ENCODE measurements at places on chromosomes 2 and 18.

GRCh38 chr2:120729406-120730399 is 6.0 kb upstream of the GLI2 start:
- no peak for DNase-seq

DNA sequence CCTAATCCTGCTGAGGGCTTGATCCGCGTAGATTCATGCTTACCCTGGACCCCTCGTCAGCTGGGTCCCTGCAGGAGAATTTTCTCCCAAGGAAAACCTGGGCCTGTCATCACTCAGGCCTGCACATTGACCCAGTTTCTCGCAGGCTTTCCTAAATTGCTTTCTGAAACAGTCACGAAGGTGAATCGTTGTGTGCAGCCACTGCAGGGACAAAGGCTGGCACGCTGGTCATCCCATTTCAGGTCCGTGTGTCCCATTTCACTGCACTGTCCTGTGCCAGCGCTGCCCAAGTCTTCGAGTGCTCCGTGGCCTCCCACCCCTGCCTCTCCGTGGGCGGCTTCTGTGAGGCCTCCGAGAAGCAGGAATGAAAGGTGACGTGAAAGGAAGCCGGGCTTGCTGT is 62.8 kb upstream of the YWHAQ start:
- DNase-seq = no peak

DNA sequence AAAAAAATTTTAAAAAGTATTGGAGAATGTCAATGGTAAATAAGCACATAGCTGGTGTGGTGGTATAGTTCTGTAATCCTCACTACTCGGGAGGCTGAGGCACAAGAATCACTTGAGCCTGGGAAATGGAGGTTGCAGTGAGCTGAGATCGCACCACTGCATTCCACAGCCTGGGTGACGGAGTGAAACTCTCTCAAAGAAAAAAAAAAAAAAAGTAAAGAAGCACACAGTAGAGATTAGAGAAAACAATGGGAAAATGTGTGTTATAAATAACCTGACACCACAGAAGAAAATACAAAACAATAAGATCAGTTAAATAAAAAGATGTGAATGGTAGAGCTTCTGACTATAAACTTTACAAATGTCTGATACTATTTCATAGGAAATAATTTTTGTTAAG is 163.7 kb upstream of the WDSUB1 start:
- no peak for DNase-seq

DNA sequence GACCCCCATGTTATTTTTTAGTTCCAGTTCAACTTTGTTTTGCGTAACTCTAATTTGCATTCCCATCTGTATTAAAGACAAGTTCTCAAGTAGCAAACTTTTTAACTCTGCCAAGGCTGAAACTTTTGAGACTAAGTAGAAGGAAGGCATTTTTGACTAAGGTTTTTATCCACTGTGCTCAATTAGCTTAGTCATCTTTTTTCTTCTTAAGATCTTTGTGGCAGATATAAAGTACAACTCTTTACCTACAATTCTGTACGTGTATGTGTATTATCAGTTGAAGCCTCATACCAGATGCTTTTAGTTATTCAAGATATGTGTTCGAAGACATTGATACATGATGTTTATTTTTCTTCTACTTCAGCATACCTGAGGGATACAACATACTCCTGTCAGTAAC is 41.6 kb downstream of the CREB1 start:
- DNase-seq = no peak

DNA sequence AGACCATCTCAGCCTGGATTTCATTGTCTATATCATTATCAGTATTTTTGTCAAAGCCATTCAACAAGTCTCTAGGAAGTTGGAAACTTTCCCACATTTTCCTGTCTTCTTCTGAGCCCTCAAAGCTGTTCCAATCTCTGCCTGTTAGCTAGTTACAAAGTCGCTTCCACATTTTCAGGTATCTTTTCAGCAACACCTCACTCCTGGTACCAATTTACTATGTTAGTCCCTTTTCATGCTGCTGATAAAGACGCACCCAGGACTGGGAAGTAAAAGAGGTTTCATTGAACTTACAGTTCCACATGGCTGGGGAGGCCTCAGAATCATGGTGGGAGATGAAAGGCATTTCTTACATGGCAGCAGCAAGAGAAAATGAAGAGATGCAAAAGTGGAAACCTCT is 9.3 kb upstream of the FIGLA start:
- no peak for DNase-seq

GRCh38 chr2:109637749-109638570 is 23.8 kb downstream of the SOWAHC start:
- no peak for DNase-seq

GRCh38 chr2:231575612-231576256 is 16.9 kb upstream of the TEX44 start:
- no peak for DNase-seq

- DNase-seq = no peak
Measured at GRCh38 chr2:62596061-62596921, 90.3 kb upstream of the TMEM17 start.

GRCh38 chr18:45161850-45162249 is 453.4 kb upstream of the SLC14A2 start:
- DNase-seq = no peak

DNA sequence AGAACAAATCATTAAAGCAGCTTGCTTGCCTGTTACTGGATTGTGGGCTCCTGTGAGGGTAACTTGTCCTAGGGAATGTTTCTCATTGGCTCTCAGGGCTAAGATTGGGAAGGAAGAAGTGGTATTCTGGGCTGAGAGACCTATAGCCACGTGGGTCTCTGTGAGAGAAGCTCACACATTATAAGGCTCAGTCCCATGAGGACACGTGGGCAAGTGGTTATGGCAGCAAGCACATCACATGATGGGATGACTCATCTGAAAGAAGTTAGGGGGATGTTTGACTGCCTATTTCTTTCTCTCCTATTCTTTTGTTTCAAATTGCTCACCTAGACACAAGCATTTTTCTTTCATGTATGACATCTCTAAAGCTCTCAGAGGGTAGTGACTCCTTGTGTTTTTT is 418.0 kb upstream of the ST6GAL2 start:
- no peak for DNase-seq

DNA sequence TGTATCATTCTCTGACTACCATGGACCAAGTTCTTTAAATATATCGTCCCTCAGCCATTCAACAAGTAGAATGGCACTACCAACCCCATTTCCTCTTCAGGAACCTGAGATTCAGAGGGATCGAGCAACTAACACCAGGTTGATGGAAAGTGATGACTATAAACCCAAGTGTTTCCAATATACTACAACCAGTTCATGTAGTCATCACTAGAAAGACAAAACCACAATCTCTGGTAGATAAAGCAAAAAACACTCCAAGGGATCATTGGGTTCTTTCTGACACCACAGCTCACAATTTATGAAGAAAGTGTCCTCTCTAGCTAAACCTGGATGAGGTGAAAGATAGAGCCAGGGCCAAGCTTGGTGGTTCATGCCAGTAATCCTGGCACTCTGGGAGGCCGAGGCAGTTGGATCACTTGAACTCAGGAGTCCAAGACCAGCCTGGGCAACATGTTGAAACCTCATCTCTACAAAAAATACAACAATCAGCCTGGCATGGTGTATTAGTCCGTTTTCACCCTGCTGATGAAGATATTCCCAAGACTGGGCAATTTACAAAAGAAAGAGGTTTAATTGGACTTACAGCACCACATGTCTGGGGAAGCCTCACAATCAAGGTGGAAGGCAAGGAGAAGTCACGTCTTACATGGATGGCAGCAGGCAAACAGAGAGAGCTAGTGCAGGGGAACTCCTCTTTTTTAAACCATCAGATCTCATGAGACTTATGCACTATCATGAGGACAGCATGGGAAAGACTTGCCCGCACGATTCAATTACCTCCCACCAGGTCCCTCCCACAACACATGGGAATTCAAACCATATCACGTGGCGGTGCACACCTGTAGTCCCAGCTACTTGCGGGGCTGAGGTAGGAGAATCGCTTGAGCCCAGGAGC is 2.2 kb downstream of the CD226 start:
- DNase-seq = no peak

GRCh38 chr2:27824401-27824800 is 52.9 kb downstream of the MRPL33 start:
- no peak for DNase-seq

DNA sequence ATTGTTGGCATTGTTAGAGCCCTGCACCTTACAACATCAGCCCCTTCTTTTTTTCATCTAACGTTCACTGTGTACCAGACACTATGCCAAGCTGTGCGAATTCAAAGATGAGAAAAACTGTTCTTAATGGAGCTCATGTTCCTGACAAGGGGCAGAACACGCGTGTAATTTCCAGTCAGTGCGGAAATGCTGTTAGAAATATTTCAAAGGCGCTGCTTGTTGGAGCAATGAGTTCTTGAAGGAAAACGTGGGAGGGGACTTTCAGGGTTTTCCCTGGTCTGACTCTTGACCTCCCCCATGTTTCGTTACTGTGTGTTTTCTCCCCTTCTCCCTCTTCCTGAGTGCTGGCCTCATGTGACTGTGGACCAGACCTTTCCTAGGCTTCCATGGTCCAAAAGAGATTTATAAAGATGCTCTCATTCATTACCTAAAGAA is 1.5 kb downstream of the MTHFD2 start:
- no peak for DNase-seq

DNA sequence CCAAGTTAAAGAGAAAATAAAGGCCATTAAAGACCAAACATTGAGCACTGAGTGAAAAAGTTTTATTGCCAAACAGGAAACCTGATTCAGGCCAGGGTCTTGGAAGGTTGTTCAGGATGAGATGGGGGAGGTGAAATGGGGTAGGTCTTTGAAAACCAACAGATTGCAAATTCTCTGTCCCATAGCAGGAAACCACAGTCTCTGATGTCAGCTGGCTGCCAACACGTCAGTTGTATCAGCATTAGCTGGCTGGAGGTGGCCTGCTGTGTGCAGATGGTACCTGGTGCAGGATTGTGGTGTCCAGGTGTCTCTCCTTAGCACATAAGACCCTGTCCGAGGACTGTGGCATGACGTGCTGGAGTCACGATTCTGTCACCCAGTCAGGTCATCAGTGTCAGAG is 106.3 kb downstream of the MSH2 start:
- no peak for DNase-seq

DNA sequence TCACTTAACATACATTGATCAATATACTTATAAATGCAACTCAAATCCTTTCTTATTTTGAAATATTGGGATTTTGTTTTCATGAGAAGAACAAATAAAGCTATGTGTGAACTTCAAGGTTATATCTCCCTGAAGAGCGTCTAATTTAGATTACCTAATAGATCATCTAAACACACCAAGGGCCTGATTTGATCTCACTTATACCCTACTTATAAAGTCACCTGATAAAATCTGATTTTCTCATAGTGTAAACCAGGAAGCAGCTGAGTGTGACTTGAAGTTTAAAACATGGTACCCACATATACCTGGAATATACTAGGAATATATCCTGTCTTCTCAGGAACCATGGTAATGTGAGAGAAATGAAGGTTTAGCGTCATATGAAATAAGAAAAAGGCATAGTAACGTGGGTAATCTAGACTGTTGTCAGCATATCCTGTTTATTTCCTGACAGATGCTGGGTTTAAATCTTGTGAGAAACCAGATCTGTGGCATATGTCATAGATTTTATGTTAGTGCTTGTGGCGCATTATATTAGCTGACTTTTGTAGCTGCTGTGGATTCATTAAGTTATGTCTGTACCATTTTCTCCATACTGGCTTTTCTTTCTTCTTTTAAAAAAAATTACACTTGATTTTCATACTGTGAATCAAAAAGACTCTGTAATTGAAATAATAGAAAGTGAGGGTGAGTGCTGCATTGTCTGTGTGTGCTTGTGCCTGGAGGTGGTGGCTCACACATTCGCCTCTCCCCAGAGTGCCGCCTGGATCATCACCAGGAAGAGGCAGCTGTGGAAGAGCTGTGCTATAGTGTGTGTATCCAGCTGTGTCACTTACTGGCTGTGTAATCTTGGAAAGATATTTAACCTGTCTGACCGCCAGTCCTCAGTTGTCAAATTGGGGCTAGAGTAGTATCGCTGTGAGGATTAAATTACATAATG is 164.0 kb downstream of the MYO3B start:
- no peak for DNase-seq

- no peak for DNase-seq
Measured at GRCh38 chr2:34736482-34736881, 1137.4 kb upstream of the FAM98A start.

DNA sequence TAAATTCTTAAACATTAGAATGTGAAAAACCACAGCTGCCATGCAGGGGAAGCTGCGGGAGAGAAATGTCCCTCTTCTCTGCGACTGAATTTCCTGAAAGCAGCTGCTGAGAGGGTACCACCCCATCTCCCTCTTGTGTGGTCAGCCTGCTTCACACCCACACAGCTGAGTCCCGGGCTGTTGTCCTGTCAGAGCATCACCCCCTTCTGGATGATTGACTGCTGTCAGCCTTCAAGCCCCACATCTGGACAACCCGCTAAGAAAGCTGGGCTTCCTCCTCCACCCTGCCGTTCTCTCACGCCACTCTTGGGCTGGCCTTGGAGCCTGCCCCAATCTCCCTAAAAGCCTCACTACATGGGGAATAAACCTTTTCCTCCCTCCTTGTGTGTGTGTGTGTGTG is 26.0 kb downstream of the SH3YL1 start:
- DNase-seq = no peak

GRCh38 chr2:41595240-41595639 is 452.6 kb upstream of the PKDCC start:
- no peak for DNase-seq

DNA sequence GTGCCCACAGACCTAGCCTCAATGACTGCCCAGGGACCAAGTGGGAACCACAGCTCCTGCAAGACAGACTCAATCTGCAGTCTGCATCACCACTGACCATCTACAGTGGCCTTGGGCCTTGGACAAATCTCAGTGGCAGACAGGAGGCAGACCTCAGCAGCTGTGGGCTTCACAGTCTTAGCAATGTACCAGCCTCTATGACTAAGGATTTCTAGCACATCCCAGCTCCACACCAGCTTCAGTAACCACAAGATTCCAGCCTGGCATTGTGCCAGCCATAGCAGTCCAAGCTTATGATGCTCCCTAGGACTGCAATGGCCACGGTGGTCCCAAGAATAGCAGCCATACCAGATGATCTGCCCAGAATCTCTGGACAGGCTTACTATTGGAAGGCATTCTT is 19.6 kb upstream of the WDR75 start:
- no peak for DNase-seq

DNA sequence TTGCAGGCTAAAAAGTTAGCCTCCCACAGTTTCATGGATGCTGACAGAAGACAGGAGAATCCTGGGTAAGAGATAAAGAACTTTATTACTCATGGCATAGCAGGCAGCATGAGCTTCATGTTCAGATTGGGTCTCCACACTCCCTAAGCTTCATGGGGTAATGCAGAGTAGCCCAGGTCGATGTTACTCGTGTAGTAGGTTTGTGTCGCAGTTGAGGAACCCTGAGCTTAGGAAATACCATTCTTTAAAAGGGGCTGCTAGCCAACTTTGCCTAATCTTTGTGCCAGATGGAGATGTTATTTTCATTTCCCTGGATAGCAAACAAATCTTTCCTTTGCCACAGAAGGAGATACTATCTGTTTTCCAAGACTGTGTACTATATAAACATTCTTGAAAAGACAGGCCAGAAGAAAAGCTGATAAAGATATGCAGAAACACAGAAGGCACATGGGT is 117.6 kb downstream of the LTBP1 start:
- no peak for DNase-seq

DNA sequence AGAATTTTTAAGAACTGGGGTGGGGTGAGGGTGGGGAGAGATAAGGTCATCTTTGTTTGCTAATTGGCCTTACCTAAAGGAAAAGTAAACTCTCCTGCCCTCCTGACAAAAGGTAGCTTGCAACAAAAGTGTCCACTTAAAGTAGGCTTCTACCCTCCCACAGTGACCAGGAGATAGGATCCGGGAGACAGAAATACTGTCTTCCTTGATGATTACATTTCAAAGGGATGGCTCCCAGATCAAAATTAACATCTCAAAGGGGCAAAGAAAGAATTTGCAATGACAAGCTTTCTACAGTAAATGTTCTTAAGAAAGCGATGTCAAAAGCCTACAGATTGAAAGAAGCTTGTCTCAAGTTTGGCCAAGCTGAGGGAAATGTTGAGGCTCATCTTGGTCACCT is 775.3 kb downstream of the CPS1 start:
- DNase-seq = no peak

Data from C1 segment of cervical spinal cord (tissue), 14 donors.